ENCODE measurements at places on chromosomes 2 and 18.
A peak's percentile ranks its signal among the peaks of the same experiment; 100 is the strongest.

- peak; percentile 33 for DNase-seq
These were observed 312.2 kb downstream of the LRATD1 start for GRCh38 chr2:14944562-14945346.

DNA sequence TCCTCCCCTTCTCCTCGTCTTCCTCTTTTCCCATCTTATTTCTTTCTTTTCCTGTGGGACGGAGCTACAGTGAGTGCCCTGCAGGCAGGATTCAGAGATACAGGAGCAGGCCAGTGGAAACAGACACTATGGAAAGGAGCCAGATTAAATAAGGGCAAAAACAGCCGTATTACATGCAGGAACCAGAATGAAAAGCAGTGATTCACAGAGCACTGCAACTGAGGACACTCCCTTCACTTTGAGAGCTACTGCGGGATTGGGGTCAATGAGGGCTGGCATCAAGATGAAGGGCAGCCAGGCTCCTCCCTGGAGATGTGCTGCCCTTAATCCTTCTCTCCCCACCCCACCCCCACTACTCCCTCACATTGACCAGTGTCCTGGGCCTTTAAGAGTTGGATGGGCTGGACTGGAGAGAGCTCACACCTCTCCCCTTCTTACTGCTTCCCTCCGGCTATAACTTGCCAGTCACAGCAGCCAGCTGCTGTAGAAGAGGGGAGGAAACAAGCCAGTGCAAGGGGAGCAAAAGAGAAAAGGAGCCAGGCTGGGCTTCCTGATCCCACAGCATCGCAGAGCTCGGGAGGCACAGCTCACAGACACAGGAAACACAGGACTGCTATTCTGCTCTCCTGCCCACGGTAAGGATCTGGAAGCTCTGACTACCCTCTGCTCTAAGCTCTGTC, at the start of gene PLCD4:
TSS of gene PLCD4 (plus strand) at position 464 of the 680 bp plus-strand sequence. CDS start 7,841 bp downstream, outside the sequence.
- no peak for DNase-seq

- DNase-seq = no peak
These were observed 134.8 kb upstream of the NCK2 start for GRCh38 chr2:105609746-105610402.

GRCh38 chr2:99692785-99693184, 203.0 kb upstream of the REV1 start:
- no peak for DNase-seq

DNA sequence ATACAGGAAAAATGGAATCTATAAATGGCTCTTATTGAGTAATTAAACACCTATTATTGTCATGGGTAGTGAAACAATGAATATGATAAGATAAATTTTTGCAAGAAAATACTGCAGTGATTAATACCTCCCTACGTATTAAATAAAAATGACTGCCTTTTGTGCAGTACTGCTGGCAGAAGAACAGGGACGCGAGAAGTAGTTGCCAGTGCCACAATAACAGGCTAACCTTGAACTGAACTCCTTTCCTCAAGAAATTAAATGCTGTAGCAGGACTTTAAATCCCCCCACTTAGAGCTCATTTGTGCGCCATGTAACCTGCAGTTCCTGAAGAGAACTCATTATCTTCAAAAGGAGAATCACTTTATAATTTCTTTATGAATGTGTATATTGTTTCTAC, 24.6 kb downstream of the FIGN start:
- no peak for DNase-seq

DNA sequence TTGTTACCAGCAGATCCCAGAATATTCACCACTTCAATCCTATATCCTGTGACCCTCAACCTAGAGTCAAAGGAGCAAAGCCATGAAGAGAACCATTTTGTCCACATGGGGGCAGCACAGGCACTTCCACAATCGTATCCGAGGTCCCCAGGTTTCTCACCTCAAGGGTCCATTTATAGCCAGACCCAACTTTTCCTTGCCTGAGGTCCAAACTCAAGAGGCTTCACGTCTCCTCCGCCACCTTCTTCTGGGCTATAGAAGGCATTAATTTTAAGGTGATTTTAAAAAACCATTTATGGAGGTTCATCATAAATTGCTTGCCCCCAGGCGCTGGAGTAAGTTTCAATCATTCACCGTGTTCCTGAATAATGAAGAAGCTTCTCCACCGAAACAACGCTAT, 111.6 kb upstream of the NABP1 start:
- peak; percentile 71 for DNase-seq

DNA sequence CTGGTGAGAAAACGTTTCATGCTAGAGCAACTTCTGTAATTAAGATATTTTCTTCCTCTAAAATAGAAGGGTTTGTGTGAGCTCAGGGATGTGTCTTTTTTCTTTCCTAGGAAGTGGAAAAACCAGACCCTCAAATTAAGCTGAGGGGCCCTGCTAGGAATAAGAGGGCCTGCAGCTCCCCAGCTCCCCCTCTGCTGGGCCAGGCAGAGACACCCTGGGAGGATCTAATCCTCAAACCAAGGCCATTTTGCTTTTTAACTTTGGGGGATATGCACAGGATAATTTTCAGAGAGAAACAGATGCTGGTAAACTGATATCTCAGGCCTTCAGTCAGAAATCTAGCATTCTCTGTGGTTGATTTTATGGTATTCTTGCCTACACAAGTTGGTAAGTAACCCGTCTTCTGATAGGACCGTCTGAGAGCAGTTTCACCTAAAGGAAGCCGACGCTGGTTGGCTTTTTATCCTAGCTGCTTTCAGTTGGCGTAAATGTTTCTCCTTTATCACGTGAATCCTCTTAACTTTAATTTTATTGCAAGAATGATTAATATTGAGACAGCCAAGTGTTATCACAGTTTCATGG, 34.8 kb downstream of the SNTG2 start:
- no peak for DNase-seq

GRCh38 chr2:240989451-240990265, 8.8 kb upstream of the SNED1 start:
- peak; percentile 49 for DNase-seq

- no peak for DNase-seq
These were observed 696.5 kb downstream of the TDRD15 start for GRCh38 chr2:21820271-21820670.

- DNase-seq = no peak
These were observed 131.3 kb downstream of the PIK3C3 start for GRCh38 chr18:42086288-42086687.

DNA sequence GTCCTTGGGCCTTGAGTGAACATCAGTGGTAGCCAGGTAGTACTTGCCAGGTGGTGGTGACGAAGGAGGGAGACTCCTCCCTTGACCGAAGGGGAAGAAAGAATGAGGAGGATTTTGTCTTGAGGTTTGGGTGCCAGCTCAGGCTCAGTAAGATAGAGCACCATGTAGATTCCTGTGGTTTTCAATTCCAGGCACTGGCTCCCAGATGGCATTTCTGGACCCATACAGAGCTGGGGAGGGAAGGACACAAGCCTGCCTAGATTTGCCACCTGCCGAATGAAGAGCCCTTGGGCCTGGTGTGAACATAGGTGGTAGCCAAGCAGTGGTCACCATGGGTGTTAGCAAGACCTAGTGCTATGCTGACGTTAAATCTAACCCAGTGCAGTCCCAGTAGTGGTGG, 108.8 kb upstream of the UBE2E3 start:
- DNase-seq = no peak

GRCh38 chr18:9017905-9018227, 84.6 kb upstream of the NDUFV2 start:
- DNase-seq = no peak

DNA sequence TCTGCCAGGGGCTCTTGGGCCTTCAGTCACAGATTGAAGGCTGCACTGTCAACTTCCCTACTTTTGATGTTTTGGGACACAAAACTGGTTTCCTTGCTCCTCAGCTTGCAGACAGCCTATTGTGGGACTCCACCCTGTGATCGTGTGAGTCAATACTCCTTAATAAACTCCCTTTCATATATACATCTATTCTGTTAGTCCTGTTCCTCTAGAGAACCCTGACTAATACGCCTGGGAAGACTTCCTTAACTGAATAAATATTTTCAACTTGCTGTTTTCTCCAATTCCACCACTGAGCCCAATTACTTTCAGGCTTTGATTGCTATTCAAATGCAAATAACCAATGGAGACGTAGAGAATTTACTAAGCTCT, 61.4 kb upstream of the CCDC195 start:
- no peak for DNase-seq

- no peak for DNase-seq
These were observed 2.9 kb upstream of the CASP8 start for GRCh38 chr2:201257381-201257955.

DNA sequence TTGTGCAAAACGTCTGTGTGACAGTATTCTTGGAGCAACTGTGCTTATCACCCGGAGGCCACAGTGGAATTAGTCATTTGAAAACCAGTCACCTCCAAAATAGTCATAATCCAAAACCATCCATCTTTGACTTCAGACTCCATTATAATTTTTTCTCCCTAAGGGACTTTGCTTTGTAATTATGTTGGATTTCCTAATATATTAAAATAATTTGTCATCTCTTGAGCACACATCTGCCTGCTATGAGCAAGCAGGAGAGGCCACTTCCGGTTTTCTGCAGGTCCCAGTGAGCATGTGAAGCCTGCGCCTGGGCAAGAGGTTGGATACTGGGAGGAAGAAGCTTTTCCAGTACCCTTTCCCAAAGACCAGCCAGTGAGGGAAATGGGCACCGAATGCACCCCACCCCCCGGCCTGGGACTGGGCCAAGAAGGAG, 57.7 kb downstream of the ODC1 start:
- DNase-seq = no peak

GRCh38 chr2:204172145-204172600, 235.6 kb downstream of the ICOS start:
- DNase-seq = no peak

- peak; percentile 39 for DNase-seq
These were observed 170.0 kb downstream of the DNAH7 start for GRCh38 chr2:195898505-195899191.

- no peak for DNase-seq
These were observed 14.7 kb downstream of the FOSL2 start for GRCh38 chr2:28407131-28407975.

- DNase-seq = no peak
These were observed 143.2 kb downstream of the DDX1 start for GRCh38 chr2:15734674-15735483.

GRCh38 chr2:149650006-149650405, 62.4 kb upstream of the MMADHC start:
- DNase-seq = no peak
